ENCODE measurements at places on chromosomes 7 and 10.

DNA sequence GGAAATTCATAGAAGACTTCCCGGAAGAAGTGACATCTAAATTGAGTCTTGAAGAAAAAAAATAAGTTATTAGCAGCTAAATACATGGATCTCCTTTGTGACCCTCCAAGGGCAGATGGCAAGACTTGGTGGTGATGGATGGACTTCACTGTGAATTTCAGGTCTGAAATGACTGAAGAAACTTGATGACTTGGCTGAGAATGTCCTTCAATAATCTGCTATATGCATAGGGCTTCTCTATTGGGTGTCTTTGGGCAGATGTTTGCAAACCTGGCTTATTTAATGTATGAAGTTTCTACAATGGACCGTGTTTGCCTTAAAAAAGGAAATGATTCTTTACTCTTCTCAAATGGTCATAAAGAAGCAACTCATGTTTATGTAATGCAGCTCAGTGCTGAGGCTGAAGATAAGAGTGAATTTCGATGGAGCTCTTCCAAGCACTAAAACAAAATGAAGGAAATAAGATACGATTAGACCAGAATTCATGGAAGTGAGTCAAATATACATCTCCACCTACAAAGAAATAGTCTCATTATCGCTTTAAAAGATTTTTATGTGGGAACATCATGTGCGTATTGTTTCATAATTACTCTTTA lies 116.6 kb upstream of the WDR11 start:
- no peak for DNase-seq

DNA sequence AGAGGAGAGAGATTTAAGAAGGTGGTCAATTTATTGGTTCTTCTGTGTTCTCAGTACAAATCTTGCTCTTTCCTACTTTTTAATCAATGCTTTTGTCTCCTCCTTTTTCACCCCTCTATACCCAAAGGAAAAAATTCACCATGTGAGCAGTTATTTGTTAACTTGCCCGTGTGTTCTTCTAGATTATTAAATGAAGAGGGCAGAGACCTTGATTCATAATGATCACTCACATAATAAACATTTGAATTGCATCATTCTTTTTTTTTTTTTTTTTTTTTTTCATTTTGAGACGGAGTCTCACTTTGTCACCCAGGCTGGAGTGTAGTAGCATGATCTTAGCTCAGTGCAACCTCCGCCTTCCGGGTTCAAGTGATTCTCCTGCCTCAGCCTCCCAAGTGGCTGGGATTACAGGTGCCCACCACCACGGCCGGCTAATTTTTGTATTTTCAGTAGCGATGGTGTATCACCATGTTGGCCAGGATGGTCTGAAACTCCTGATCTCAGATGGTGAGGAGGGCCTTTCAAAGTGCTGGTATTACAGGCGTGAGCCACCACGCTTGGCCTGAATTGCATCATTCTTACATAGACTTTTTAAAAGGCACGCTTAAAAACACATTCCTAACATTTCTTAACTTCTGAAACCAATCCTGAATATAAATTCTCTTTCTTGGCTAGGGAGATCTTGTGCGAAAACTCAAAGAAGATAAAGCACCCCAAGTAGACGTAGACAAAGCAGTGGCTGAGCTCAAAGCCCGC lies 3.6 kb downstream of the GARS1 start:
- DNase-seq = no peak

DNA sequence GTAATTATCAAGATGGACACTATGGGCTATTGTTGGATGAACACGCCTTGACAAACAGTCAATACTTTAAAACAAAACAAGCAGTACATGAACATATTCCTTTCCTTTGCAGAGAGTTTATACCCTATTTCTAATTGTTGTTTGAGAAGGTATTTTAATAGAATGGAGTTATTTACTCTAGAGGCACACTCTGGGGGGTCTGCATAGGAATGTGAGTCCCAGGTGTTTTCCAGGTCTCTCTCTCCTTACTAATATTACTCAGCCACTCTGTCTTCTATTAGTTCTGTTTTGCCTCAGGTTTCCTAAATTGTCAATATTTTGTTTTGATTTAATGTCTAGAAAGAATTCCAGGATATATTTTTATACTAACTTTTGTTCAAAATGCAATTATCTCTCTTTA lies 1091.4 kb downstream of the CNTNAP2 start:
- no peak for DNase-seq

- DNase-seq = no peak
These were observed 272.2 kb downstream of the TCF7L2 start for GRCh38 chr10:113222207-113222606.

GRCh38 chr10:14353291-14353913 lies 22.7 kb upstream of the FRMD4A start:
- no peak for DNase-seq

DNA sequence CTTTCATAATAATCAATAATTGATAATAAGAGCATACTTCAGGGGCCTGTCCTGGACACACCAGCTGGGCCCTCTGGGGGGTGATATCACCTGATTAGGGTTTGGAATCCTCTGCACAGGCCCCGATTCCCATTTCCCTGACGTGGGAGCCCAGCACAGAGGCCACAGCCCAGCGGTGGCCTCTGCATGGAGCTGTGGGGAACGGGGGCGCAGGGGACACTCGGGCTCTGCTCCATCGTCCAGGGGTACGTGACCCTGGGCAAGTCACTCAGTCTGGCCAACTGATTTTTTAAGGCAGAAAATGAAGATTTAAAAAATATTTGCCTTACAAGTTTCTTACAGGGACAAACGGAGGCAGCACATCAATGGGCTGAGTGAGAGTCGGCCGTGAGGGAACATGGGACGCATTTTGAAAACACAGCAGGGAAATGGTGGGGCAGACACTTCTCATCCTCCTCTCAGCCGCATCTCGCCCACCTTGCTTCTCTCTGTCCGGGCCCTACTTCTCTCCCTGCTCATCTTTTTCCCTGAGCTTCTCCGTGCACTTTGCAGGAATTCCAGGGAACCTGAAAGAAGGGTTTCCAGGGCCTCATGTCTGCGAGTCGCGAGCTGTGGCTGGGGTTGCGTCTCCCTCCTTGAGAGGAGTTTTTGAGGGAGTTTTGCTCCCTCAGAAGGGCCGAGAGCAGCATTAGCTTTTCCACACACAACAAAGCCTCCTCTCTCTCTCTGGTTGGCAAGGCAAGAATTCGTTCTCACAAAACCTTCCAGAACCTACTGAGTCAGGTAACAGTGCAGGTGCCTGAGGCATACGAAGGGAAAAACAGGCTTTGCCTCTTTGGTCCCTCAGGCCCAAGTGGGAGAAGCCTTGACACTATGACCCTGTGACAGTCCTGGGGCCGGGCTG lies 312.0 kb downstream of the WDR37 start:
- DNase-seq = no peak

- no peak for DNase-seq
These were observed 44.1 kb upstream of the MXI1 start for GRCh38 chr10:110163192-110163773.

DNA sequence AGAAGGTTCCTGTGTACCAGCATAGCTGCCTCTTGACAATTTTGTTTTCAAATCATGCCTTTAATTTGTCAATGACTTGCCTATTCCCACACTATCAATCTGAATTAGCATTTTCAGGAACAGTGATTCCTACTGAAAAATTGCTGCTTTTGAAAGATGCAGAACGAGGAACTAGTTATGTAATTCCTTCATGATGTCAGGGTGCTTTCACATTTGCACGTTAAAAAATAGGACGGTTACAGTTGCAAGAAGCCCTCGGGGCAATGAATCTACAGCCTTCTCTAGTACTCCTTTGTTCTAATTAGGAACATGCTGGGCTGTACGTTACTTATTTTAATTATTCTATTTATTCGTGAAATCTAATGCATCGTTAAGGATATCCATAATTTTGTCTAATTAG lies 253.9 kb downstream of the OTUD1 start:
- DNase-seq = no peak

- no peak for DNase-seq
These were observed 5.4 kb upstream of the SUV39H2 start for GRCh38 chr10:14873090-14873760.

DNA sequence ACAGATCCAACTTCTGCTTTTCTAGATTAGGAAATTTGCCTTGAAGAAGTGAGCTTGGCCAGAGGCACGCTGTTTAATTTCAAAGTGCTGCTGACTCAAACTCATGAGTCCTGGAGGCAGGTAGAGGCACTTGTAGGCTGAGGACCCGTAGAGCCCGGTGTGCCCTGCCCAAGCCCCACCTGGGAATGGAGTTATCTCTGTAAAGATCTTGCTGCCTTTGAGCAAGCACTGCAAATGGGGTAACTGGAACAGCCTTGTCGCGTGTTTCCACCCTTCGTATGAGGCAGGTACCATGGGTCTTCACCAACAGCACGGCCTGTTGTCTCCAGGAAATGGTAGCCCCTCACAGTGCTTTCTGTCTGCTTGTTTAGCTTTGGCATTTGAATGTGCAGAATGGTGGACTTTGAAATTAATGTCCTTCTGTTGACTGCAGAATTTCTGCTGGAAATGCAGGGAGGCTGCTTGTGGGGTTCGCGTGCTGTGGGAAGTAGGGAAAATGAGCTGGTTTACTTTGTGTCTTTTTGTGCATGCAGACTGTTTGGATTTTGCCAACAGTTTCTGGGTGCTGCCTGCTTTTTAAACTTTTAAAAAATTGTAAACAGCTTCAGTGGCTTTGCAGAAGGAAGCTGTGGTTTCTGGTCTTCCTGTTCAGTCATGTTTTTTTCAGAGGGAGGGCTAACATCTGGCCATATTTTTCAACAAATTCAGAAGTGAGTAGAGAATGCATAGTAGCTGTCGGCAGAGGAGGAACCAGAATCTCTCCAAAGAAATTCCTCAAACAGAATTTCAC lies 27.2 kb downstream of the CCM2 start:
- no peak for DNase-seq

GRCh38 chr7:116686812-116687419 lies 14.9 kb downstream of the MET start:
- DNase-seq = no peak

DNA sequence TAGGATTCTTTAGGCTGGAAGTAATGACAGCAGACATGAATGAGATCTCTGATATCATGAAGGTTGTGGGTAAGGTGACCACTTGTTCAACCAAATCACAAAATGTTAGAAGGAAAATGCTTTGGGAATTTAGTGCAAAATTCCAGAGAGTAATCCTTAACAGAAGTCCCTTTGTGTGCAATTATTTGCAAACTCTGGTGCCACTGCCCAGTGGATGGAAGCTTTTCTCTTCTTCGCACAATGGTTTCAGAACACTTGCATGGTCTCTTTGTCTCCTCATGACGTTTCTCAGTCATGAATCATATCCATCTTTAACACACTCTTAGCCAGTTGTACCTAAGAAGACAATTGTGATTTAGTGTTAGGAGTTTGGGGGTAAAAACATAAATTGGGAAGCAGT lies 570.4 kb upstream of the ANKRD30A start:
- DNase-seq = no peak

DNA sequence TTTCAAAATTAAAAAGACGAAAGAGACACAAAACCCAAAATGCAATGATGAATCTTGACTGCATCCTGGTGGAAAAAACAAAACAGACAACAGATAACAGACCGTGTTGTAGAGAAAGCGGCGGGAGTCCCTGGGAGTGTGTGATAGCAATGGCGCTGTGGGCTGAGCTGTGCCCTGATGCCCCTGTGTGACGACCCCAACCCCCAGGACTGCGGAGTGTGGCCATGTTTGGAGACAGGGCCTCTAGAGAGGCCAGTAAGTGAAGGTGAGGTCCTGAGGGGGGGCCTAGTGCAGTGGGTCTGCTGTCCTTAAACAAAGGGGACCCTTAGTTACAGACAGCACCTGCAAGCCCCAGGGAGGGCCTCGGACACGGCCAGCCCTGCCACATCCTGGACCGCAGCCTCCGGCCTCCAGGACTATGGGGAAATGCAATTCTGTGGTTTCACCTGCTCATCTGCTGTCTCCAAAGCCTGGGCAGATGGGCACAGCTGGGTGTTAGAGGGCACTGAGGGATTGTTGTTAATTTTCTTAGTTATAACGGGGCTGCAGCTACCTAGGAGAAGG lies 277.7 kb downstream of the DNAJB6 start:
- no peak for DNase-seq

DNA sequence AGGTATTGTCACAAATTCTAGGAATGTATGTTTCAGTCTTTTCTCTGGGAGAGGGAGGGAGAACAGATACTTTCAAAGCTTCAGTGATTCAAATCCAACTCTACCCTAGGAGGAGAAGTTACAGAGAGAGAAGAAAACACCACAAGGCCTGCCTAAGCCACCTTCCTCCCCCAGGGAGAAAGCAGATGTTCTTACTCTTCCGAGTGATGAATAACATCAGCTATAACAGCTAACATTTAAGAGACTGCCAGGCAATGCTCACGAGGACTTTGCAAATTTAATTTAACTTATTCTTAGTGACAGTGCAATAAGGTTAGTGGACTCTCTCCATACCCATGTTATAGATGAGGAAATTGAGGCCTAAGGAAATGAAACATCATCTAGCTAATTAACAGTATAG lies 36.8 kb downstream of the TAS2R41 start:
- DNase-seq = no peak

GRCh38 chr10:28201410-28202400 lies 101.2 kb downstream of the MPP7 start:
- no peak for DNase-seq
